COR-L47 (cell line): ENCODE measurements at places on chromosomes 3 and 15.

- no peak for DNase-seq
Observed at GRCh38 chr15:66144978-66145725, 108.4 kb downstream of the MEGF11 start.

- no peak for DNase-seq
Observed at GRCh38 chr15:82798531-82799166, 7.2 kb downstream of the FSD2 start.

DNA sequence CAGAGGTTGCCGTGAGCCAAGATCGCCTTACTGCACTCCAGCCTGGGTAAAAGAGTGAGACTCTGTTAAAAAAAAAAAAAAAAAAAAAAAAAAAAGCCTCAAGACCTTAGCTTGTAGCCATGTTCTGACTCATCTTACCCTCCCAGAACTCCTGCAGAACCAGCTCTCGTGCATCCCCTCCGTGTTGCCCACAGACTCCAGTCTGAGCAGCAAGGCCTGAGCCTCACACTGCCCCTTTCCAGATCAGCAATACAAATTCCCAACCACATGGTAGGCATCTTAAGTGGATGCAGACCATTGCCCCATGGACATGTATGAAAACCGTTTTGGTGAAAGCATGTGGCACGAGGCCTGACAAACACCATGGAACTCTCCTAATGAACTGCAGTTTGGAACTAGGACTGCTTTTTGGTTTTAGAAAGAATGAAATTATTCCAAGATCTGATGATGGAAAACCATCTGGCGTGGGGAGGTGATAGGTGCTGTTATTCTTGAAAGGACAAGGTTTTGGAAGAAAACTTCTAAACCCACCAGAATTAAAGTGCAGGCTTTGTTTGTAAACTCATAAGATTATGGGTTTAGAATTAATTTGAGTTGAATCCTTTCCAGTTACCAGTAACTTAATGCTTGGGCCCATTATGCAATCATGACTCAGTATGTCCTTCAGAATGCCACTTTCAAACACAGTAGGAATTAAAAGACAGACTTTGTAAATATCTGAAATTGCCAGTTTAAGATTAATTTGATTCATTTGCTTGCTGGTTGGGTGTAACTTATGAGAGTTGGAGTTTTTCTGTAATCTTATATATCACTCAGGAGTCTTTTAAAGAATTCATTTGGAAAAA lies 163.7 kb upstream of the LRTM1 start:
- DNase-seq: no peak

- DNase-seq: no peak
Observed at GRCh38 chr15:22956257-22956977, 23.8 kb downstream of the CYFIP1 start.

DNA sequence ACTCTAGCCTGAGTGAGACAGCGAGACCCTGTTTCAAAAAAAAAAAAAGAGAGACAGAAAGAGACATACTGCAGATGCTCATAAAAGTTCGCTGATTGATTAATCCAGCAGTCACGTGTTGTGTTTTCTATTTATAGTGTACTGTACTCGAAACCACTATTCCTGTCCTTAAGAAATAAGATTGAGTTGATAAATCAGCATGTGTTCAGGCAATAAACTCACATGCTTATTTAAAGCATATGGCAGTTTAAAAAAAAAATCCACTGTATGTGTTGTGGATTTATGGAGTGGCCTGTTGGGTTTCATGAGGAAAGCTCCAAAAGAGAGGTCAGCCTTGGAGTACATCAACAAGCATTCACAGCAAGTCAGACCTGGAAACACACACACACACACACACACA lies 17.7 kb downstream of the RPL22L1 start:
- DNase-seq: no peak

DNA sequence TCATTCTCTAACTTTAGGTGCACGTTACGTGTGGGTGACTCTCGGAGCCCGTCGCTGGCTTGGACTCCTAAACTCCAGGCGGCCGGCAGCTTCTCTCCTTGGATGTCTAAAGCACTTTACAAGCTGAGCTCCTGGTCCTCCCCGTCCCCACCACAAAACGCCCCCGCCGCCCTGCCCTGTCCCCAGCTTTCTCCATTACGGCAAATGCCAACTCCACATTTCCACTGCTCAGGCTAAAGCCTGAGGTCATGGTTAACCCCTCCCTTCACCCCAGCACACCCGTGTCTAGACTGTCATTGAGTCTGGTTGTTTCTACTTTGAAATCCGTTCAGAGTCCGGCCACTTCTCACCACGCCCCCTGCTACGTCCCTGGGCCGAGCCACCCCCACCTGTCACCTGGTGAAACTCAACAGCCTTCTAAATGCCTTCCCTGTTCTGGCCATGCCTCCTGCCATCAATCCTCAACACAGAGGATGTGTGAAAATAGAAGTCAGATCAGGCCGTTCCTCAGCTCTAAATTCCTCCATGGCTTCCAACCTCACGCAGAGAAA lies 8.1 kb upstream of the PCSK6 start:
- no peak for DNase-seq

DNA sequence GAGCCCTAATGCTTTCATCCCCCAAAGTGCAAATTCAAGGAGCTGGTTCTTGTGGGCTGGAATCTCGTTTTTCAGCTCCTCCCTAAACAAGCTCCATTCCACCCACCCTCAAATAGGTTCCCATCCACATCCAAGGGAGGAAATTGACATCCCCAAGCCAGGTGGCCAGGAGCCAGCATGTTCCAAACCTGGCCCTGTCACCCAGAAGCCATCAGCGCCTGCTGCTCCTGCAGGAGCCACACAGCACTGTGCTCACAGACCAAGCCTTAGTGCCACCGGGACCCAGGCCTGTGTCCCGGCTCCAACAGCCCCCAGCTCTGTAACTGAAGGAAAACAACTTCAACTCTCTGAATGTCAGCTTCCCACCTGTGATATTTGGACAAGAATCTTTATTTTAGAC lies 263.6 kb downstream of the UACA start:
- no peak for DNase-seq

GRCh38 chr3:128281461-128282367 lies 128.4 kb downstream of the EEFSEC start:
- DNase-seq: no peak

DNA sequence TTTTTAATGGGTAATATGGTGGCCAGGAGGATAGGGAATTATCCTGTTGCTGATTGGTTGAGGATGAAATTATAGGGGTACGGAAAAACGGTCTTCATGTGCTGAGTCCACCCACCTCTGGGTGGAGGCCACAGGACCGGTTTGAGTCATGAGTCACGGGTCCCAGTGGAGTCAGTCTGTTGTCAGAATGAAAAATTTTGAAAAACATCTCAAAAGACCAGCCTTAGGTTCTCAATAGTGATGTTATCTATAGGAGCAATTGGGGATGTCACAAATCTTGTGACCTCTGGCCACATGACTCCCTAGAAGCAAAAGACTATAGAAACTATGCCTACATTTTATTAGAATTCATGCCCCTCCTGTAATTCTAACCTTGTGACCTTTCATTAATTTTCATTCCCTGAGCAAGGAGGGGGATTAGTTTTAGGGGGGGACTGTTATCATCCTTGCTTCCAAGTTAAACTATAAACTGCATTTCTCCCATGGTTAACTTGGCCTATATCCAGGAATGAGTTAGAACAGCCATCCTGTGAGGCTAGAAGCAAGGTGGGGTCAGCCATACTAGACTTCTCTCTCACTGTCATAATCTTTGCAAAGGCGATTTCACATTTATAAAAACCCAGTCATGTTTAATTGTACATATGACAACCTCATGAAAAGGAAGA lies 101.2 kb downstream of the TCF12 start:
- no peak for DNase-seq

GRCh38 chr3:161051856-161052255 lies 53.3 kb downstream of the B3GALNT1 start:
- DNase-seq: no peak

DNA sequence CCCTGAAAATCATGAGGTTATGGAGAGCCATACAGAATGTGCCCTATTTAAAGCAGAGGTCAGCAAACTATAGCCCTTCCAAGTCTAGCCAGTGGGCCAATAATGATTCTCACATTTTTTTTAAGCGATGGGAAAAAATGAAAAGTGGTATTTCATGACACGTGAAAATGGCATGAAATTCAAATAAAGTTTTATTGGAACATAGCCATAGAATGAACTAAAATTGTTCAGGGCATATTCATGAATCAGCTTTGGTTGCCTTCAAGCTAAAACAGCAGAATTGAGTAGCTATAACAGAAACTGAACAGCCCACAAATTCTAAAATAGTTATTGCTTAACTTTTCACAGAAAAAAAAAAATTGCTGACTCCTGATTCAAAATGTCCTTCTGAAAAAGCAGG lies 104.5 kb downstream of the TFG start:
- DNase-seq: no peak

DNA sequence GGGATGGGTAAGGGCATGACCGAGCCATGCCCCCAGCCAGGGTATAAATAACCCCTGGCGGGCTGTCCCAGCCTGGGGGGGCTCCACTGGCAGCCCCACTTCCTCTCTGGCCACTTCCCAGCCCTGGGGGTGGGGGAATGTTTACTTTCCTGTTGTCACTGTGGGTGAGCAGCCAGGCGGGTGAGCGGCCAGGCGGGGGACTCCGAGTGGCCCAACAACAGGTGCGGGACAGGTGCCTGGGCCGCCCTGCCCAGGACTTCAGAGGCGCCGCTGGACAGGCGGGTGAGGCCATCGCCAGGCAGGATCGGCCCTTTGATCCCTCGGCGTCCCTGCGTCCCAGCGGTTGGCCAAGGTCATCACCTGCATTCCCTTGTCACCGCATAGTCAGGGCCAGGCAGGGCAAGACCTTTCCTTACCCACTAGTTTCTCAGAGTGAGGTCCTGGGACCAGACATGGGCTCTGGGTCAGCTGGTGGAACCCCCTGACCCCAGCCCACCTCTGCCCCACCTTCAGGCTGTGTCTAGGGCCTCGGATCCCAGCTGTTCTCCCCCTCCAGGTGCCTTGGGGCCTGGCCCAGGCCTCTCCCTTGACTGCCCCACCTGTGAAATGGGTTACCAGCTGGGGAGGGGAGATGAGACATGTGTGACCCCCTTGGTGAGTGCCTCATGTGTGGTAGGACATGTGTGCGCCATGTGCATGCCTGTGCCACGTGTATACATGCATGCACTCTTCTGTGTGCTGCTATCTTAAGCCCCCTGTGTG lies 16.6 kb downstream of the SEMA3F start:
- DNase-seq: no peak

DNA sequence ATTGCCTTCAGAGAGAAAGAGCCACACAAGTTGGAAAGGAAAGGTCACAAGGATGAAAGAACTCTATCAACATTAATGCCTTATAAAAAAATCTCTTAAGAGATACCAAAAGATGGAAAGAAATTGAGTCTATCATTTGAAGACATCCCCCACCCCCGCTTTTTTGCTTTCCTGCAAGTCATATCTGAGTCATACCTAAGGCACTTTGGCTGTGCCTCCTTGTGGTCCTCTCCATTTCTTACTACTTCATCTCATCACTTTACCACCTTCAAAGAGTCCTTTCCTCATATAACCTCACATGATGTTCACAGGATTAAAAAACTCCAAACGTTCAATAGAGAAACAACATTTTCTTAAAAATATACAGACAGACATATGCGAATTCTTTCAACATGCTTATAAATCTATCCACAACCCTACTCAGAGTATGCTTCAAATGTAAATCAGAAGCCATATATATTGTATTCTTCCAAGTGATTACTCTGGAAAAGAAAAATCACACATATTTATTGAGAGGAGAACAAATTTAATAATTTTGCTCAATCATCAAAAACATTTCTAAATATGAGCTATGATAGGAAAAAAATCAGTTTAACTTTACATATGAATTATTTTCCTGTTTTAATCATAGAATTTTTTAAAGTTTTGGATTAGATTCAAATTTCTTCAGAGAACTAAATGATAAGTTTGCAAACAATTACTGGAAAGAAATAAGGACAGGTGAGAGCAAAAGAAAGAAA lies 1003.9 kb upstream of the CFAP20DC start:
- DNase-seq: no peak

DNA sequence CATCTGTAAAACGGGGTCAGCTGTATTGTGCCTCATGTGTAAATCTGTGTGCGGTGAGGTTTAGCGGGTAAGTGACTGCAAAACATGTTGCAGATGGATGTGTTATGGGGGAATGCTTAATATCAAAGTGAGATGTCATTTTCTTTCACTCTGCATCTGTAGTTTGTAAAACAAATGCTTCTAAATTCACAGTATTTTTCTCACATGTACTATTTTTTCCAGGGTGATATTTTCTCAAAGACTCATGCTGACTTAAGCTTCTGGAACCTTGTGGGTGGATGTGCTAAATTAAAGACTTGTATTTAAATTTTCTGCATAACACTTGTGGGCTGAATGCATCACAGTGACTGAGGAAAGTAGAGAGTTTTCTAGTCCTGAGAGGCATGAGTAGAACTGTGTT lies 115.2 kb upstream of the TP63 start:
- no peak for DNase-seq

GRCh38 chr15:57216288-57216687 lies 160.0 kb upstream of the CGNL1 start:
- DNase-seq: no peak

DNA sequence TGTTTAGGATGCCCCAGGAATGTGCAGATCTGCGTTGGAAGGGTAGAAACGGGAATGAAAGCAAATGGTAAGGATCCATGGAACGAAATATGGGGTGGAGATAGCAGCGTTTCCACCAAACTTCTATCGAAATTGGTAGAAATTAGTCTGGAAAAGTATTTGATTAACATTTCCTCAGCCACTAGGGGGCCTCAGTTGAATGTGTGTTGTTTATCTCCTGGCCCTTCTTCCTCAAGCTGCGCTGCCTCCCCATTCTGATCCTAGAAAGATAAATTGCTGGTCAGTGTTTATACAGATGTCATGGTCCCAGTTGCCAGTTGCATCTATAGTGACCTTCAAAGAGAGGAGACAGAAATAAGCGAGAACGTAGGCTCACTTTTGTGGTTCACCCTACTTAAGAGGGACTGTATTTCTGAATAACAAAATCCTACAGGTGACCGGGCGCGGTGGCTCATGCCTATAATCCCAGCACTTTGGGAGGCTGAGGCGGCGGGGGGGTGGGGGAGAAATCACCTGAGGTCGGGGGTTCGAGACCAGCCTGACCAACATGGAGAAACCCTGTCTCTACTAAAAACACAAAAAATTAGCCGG lies 457.1 kb downstream of the SQOR start:
- DNase-seq: peak; percentile 73

DNA sequence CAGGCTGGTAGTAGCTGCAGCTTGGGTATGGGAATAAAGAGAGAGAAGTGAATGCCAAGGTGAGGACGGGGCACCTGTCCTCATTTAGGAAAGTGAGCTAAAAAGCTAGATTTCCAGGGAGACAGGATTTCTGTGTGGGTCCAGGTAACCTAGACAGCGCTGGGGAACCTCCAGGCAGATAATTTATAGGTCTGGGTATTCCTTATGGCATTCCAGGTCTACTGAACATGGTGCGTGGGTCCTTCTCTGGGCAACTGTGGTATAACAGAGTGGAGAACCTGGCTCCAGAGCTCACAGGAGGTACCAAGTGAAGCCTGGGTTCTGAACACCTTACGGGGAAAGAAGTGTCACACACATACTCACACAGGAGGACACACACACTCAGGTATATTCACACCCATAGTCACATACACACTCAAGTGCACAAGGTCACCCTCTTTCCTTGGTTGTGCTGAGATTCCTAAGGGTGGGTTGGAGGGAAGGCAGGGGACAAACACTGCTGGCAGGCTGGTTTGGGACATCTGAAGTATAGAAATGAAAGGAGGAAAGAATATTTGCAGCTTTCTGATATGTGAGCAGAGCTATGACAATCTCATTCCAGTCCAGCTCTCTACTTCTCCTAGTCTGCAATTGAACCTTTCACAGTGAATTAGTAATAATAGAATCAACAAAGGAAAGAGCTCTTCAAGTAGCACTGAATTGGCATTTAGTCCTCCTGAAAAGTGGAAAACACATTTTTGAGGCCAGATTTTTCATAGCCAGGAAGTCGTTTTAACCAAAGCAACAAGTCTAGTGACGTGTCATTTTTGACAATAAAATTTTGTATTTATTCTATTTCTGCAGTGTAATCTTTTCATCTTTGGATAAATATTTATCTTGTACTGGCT lies 37.4 kb upstream of the ITGA11 start:
- DNase-seq: no peak
